Activated T-helper 2 cell treated with anti-CD3 and anti-CD28 coated beads, Interferon-gamma antibody, Interleukin-2, Interleukin-4, amounts not matched to agents 10 μg/mL and 5 μg/mL and 100 μg/mL, durations not matched to agents 14 hours and 24 hours and 36 hours (primary cell): ENCODE measurements at places on chromosomes 2 and 18. TPM values are rescaled to one million over a fixed set of nuclear protein-coding genes. Genes with fewer than 3 reads are reported as not detected.

ANO7 gene
- total RNA-seq: 3.5 and 4.3 TPM in 2 replicates

MDH1 gene
- total RNA-seq: 212 and 226 TPM in 2 replicates

MC2R gene
- not detected in 2 replicates for total RNA-seq

NT5DC4 gene
- not detected in 2 replicates for total RNA-seq

ALPP gene
- not detected in 2 replicates for total RNA-seq

DNA sequence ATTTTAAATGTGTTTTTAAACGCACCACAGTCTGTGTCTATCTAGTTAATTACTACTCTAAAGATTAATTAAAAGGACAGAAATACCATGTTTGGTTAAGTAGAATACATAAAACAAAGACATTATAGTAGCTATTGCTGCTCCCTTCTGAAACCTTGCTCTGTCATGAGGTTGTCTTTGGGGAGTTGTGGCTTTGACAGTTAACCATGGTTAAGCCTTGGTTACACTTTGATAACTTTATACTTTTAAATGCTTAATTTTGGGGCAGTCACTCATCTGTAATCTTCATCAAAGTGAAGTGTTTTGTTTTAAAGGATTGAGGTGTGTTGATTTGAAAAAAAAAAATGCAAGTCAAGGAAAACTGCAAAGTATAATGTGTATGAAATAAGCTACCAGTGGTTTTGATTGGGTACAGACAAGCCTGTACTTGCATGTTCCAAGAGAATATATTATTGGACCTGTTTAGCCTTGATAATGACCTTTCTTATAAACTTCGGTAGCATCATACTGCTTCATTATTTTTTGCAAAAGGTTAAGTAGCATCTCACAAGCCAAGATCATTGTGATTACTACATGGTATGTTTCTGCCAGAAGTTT lies 29.8 kb upstream of the TBR1 start:
- DNase-seq: no peak
- H3K4me1 ChIP-seq: peaks cover 37% of the 10 kb centered on the region

GRCh38 chr2:134107402-134107801 lies 146.5 kb upstream of the MGAT5 start:
- H3K27ac ChIP-seq: no peak overlapping the region
- H3K4me3 ChIP-seq: no peak overlapping the region
- peaks cover 5% of the 10 kb centered on the region for H3K27me3 ChIP-seq
- H3K4me1 ChIP-seq: peaks cover 5% of the 10 kb centered on the region
- DNase-seq: no peak

DNA sequence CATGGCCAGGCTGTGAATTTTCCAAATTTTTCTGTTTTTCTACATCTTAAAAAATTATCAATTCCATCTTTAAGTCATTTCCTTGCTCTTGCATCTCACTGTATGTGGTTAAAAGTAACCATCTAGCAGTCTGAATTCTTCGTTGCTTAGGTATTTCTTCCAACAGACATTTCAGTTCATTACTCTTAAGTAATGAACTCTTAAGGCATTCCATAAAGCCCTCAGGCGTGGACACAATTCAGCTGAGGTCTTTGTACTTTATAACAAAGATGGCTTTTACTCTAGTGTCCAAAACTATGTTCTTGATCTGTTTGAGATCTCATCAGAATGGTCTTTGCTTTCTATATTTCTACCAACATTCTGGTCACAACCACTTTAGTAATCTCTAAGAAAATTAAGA lies 253.9 kb upstream of the GCFC2 start:
- H3K27ac ChIP-seq: no peak overlapping the region
- no peaks in the 10 kb centered on the region for H3K27me3 ChIP-seq
- no peak for DNase-seq

DNA sequence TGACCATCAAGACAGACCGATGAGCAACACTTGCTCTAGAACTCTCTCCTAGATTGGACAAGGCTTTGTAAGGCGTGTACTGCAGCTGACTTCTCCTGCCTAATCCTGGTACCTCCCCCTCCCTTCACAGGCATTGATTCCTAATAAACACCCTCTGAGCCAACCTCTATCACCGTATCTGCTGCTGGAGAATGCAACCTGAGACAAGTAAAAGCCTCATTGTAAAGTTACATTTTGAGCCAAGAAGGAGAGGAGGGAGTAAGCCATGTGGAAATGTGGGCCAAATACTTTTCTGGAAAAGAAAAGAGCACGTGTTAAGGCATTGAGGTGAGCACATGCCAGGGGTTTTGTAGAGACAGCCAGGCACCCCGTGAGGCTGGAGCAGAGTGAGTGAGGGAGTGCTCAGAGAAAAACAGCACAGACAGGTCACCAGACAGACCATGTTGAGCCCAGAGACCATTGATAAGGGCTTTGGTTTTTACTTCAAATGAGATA lies 2.6 kb upstream of the WDFY1 start:
- H3K27ac ChIP-seq: peak overlapping the region; percentile 42
- H3K36me3 ChIP-seq: peaks cover 5% of the 10 kb centered on the region
- DNase-seq: no peak

- no peak overlapping the region for H3K4me3 ChIP-seq
- no peaks in the 10 kb centered on the region for H3K4me1 ChIP-seq
- H3K27ac ChIP-seq: no peak overlapping the region
- H3K36me3 ChIP-seq: peaks cover 74% of the 10 kb centered on the region
Observed at GRCh38 chr2:197086500-197086899, 160.0 kb upstream of the PGAP1 start.

GRCh38 chr2:240329116-240329665 lies 106.3 kb upstream of the GPC1 start:
- peaks cover 3% of the 10 kb centered on the region for H3K27me3 ChIP-seq
- H3K4me3 ChIP-seq: no peak overlapping the region
- H3K27ac ChIP-seq: no peak overlapping the region
- H3K4me1 ChIP-seq: no peaks in the 10 kb centered on the region
- DNase-seq: no peak

GRCh38 chr2:70125498-70125898 lies 38.2 kb downstream of the PCBP1 start:
- no peaks in the 10 kb centered on the region for H3K27me3 ChIP-seq
- peak overlapping the region; percentile 90 for H3K4me3 ChIP-seq
- no peaks in the 10 kb centered on the region for H3K36me3 ChIP-seq
- peaks cover 57% of the 10 kb centered on the region for H3K4me1 ChIP-seq
- DNase-seq: no peak

DNA sequence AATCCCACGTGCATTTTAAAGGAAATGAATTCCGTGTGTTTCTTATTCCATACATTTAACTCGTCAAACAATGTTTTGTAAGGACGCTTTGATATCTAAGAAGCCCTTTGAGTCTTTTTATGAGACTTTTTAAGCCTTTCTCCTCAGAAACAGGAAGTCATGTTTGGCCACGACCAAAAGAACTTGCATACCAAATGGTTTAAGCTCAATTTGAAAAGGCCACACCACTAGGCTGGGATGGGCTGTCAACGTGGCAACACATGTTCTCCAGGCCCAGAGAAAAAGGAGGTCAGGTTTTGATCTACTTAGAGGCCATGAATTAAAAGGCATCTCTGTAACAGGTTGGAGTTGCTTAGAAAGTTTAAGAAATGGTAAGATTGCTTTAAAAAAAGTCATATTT lies 441.8 kb downstream of the CMPK2 start:
- H3K36me3 ChIP-seq: no peaks in the 10 kb centered on the region
- DNase-seq: no peak
- no peaks in the 10 kb centered on the region for H3K27me3 ChIP-seq
- no peaks in the 10 kb centered on the region for H3K4me1 ChIP-seq
- no peak overlapping the region for H3K27ac ChIP-seq

GRCh38 chr2:241546771-241547498 lies 11.6 kb upstream of the BOK start:
- H3K27me3 ChIP-seq: peaks cover 18% of the 10 kb centered on the region
- no peak for DNase-seq
- H3K4me1 ChIP-seq: no peaks in the 10 kb centered on the region

- no peak overlapping the region for H3K4me3 ChIP-seq
- DNase-seq: no peak
- H3K4me1 ChIP-seq: no peaks in the 10 kb centered on the region
- H3K27ac ChIP-seq: no peak overlapping the region
Observed at GRCh38 chr18:79867666-79868065, 69.9 kb downstream of the KCNG2 start.
